ENCODE measurements at places on chromosomes 7 and 10.

GRCh38 chr10:3786295-3787015, 1.4 kb upstream of the KLF6 start:
- DNase-seq = no peak

GRCh38 chr7:111098011-111098925, 7.3 kb downstream of the LRRN3 start:
- DNase-seq = peak; percentile 33

- no peak for DNase-seq
These were observed 32.7 kb downstream of the SLC29A3 start for GRCh38 chr10:71351628-71352319.

- DNase-seq = no peak
These were observed 22.5 kb downstream of the LRRN3 start for GRCh38 chr7:111113263-111114017.

Data from stimulated activated CD4-positive, alpha-beta T cell treated with anti-CD3 and anti-CD28 coated beads, Interleukin-12 subunit alpha, Interleukin-12 subunit beta, amount 100 ng/mL, for 24 hours (primary cell).